Lower lobe of right lung (tissue), 2 donors: ENCODE measurements at places on chromosomes 12 and 14.

DNA sequence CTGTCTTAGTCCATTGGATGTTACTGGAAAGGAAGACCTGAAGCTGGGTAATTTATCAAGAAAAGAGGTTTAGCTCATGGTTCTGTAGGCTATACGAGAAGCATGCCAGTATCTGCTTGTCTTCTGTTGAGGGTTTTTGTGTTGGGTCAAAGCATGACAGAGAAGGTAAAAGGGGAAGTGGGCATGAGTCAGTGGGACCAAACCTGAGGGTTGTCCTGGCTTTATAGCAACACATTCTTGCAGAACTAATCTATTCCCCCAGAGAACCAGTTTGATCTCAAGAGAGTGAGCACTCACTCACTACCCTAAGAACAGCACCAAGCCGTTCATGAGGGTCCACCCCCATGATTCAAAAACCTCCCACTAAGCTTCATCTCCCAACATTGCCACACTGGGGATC lies 19.0 kb upstream of the KRAS start:
- DNase-seq: no peak

- DNase-seq: no peak
Observed at GRCh38 chr12:55428331-55429243, 2.5 kb downstream of the OR6C76 start.

DNA sequence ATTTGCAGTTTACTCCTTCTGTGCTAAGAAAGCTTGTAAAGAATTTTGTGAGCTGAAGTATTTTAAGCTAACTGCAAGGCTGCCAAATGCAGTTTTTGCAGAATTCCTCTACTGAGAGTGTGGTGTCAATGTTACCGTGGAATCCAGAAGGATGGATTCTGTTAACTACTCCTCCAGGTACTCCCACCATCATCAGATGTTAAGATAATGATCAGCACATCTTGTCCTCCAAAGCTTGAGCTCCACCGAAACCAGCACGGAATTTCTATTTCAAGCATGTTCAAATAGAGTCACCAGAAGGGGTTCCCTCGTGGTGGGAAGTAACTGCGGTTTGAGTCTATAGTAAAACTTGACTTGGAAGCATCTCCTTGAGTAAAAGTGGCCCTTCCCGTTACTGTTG lies 64.3 kb upstream of the CDKN3 start:
- DNase-seq: no peak

DNA sequence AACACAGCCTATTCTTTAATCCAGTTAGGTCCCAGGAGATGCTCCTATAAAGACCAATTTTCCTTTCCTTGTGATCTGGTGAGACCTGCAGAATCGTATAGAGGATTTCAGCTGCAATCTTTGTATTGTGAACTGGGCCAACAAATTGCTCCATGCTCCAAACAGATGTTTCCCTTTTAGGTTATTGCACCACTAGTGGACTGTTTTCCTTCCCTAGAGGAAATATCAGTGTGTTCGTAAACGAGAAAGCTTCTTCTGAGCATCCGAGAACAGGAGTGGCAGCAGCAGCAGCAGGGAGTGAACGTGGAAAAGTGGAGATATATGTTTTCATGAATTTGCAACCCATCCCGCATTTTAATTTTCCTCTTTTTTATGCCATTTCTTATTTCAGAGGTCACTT lies 344.1 kb upstream of the PDE3A start:
- DNase-seq: no peak

DNA sequence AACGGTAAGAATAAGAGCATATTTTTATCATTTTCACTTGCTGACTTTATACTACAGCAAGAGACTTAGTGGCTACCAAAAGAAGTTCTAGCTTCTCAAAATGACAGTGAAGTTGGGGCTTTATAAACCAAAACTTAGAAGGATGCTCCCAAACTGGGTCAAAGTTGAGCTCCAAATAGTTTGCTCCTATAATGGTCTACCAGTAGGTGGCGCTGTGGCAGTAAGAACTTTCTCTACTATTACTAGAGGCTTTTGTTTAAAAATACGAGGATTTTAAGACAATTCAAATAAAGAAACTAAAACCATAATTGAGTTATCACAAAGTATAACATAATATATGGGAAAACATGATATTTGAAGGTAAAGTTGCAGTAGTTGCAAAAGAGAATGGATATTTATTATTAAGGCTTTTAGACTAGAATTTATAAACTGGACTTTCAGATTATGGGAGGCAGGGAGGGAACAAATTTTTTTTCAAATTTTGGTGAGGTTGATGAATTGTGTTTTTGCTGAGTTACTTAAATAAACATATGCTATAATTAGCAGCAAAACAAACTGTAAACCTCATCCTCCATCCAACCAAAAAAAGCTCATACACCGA lies 75.0 kb downstream of the TGFB3 start:
- DNase-seq: no peak

DNA sequence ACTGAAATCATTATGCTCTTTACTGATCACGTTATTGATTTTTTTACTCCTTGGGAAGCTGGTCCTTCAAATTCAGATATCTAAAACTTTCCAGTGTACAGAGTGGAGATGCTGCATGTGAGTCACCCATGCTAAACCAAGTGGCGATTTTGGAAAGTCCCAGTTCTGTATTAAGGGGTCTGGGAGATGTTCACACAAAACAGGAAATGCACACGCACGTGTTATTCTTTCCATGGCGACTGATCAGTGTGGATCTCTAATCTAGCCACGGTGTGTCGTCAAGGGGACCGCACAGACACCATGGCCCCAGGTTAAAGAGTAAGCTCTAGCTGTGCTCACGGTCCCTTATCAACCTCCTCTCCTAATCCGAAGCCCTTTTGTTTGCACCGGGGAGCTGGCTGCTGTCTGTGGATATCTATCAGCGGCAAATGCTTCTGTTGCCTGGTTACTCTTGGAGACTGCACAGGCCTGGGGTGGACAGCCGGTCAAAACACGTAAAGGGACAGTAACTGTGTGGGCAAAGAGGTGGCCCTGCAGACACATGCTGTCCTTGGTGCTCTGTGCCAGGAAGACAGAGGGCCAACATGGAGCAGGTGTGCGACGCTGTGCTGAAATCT lies 96.6 kb downstream of the RIMBP2 start:
- DNase-seq: no peak
